ENCODE measurements at places on chromosomes 11 and 22.

DNA sequence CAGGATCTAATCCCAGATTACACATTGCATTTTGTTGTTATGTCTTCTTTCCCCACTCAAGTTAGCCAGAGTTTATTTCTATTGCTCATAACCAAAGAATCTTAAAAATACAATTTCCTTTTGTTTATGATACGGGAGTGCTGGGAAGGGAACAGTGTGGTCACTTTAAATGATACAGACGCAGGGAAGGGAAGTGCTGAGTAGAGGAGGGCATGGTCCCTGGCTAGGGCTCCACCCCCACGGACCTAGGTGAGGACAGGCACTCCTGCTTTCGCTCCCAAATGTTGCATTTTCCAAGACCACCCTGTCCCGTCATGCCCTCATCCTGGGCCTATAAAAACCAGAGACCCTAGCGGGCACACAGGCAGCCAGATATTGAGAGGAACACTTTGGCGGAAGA, 30.6 kb upstream of the NARS2 start:
- DNase-seq: no peak

- DNase-seq: no peak
Measured at GRCh38 chr22:31276426-31277167, 15.7 kb downstream of the PIK3IP1 start.

DNA sequence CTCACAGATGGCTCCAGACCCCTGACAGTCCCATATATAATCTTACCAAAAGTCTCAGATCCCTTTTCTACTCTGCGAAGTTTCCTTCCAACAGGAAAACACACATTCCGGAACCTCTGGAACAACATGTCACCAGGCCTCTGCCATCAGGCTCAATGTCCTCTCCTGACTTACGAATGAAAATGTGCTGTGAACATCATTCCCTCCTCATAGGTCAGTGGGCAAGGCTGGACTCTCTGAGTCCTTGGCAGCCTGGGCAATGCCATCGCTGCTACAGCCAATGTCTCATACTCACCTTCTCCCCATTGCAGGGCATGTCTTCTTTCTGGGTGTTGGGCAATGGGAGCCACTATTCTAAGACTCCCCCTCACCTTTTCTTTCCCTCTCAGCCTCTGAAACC, 1.7 kb upstream of the HPX start:
- no peak for DNase-seq

DNA sequence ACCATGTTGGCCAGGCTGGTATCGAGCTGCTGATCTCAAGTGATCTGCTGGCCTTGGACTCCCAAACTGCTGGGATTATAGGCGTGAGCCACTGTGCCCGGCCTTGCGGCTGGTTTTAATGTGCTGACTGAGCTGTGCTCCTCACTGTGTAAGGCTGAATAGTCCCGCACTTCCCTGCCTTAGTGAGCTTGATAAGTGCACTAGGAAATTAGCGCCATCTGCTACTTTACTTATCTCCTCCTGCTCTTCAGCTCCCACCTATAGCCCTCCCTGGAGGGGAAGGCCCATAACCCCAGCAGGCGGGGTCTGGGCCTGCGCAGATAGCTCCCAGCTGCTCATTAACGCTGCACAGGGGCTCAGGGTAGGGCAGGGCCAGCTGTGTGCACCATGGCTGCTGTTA, 49.4 kb downstream of the CLMP start:
- peak; percentile 11 for DNase-seq

- DNase-seq: peak; percentile 77
Measured at GRCh38 chr11:57277845-57278720, 41.0 kb upstream of the APLNR start.

GRCh38 chr11:59358020-59358419, 675 bp upstream of the OR5AN1 start:
- no peak for DNase-seq

GRCh38 chr11:62157603-62158002, 32.4 kb upstream of the SCGB1D1 start:
- DNase-seq: no peak

- no peak for DNase-seq
Measured at GRCh38 chr11:120908461-120909181, 115.3 kb upstream of the TBCEL start.

DNA sequence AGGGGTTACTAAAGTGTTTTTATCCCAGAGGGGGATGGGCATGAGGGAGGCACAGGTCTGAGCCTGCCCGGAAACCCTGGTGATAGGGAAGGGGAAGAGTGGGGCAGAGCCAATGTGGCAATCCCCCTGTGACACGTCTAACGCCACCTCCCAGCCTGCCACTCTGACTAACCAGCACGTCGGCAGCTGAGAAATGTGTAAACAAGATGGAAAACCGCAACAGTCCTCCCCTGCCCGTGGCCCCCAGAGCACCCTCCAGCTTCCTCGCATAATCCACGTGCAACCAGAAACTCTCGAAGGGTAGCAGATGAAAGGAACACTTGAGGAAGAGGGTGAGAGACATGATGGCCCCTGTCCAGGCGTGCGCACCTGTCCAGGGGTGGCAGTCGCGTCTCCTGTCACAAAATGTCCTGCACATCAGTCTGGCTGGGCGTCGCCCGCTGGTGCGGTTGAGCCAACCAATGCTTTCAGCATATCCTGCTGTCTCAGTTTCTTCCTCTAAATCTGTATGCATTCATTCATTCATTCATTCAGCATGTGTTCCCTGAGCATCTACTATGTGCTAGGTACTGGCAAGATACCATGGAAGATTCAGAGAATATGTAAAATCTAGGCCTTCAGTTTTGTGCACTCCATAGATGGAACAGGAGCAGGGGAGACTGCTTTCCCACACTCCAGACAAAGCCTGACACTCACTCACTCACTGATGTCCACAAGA, 4.5 kb downstream of the TMPRSS4 start:
- DNase-seq: no peak

DNA sequence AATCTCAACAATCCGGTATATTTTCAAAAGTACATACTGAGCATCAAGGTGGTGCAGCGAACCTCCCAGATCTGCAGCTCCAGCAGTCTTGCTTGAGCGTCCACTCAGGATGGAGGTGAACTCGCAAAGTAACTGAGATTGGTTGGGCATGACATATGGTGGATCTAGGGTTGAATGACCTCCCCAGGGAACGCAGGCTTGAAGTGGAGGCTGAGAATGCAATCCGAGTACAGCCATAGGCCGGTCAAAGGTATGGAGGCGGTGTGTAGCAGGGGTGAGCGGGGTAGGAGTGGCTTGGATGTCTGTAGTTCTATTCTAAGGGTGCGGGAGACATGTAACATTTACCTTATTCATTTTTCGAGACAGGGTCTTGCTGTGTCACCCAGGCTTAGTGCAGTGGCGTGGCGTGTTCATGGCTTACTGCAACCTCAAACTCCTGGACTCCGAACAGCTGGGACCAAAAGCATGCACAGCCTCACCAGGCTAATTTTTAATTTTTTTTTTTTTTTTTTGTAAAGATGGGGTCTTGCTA, 631 bp upstream of the C22orf39 start:
- DNase-seq: peak; percentile 88

- no peak for DNase-seq
Measured at GRCh38 chr11:69157822-69158231, 2.1 kb downstream of the SMIM38 start.

GRCh38 chr11:1153951-1154493, 3.7 kb upstream of the MUC5AC start:
- DNase-seq: no peak
